Activated T-helper 1 cell treated with anti-CD3 and anti-CD28 coated beads, Interleukin-12 subunit alpha, Interleukin-12 subunit beta, Interleukin-2, Interleukin-4 antibody, amounts not matched to agents 30 ng/mL and 10 ng/mL and 1 ng/mL, durations not matched to agents 14 hours and 24 hours and 36 hours (primary cell): ENCODE measurements at places on chromosomes 16 and 17. TPM values are rescaled to one million over a fixed set of nuclear protein-coding genes. Genes with fewer than 3 reads are reported as not detected.

DNA sequence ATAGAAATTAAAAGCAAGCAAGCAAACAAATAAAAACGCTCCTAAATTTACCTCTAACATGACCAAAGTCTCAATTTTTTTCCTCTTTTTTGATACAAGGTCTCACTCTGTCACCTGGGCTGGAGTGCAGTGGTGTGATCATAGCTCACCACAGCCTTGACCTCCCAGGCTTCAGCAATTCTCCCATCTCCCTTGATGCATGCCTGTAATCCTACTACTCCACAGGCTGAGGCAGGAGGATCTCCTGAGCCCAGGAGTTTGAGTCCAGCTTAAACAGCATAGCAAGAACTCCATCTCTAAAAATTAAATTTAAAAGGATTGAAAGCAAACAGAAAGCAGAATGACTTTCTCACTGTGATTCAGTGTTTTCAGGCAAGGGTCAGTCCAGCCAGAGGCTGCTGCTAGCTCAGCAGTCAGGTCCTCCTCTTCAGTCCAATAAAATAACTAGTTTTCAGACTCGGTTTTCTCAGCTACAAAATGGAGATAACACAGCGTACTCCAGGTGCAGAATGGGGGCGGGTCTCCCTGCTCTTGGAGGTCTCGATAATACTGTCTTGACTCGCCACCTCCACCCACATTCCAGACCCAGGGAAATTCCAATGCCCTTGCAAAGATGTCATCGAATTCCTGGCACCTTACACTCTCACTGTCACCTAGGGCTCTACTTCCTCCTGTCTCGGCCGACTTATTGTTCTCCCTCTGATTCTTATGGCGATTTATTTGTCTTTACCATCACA, 20.7 kb upstream of the MRTFB start:
- no peak for DNase-seq

CLDN7 gene
- 0.15 and 0.60 TPM in 2 replicates for total RNA-seq

- no peak for DNase-seq
Measured at GRCh38 chr17:33328129-33328528, 35.0 kb upstream of the ASIC2 start.

- DNase-seq, result no peak
Measured at GRCh38 chr17:27984816-27985215, 57.7 kb upstream of the NLK start.

GUCY2D gene
- total RNA-seq, result not detected in 2 replicates

GRCh38 chr17:31422443-31422842, 31.0 kb downstream of the RAB11FIP4 start:
- DNase-seq, result no peak
